LHCN-M2 (cell line): ENCODE measurements at places on chromosomes 5 and 9.

- no peak for DNase-seq
Observed at GRCh38 chr5:73435759-73436534, 12.6 kb downstream of the FOXD1 start.

GRCh38 chr5:151906246-151906645 is 18.4 kb downstream of the GLRA1 start:
- DNase-seq: peak; percentile 27

- DNase-seq: no peak
Observed at GRCh38 chr9:109455861-109456260, 42.2 kb downstream of the PTPN3 start.

DNA sequence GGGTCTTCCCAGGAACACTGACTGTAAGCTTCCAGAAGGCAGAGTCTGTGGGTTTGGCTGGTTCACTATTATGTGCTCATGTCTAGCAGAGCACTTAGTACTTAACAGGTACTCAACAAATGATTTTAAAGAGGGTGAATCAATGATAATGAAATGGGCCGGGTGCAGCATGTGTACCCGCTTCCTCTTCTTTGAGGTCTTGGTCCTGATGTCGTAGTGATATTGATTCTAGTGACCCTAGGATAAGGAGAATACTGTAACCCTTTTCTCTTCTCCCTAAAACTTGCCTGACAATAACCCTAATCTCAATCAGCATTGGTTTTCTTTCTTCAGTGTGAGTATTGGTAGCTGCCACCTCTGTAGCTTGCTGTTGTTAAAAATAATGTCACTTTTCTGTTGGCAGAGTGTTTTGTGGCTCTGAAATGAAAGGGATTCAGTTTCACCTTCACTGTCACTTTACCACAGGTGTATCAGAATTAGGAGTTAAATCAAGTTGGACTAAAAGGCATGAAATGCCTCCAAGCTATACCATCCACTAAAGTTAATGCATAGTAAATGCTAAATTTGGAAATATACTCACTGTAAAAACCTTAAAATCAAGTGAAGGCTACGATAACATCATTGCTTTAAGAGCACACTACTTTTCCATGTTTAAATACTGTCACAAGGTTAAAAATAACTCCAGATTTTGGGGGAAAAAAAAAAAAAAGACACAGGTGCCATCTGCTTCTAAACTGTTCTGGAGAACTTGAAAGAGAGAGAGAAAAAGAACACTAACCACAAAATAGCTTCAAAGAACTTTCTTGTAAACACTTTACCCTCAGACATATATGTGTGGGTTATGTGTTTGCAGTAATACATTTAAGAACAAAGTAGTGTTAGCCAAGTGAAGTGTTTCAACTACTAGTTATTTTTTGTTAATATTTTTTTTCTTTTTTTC is 6.0 kb downstream of the CAMK4 start:
- no peak for DNase-seq

GRCh38 chr5:150152636-150153462 is 2.8 kb downstream of the PDGFRB start:
- no peak for DNase-seq

DNA sequence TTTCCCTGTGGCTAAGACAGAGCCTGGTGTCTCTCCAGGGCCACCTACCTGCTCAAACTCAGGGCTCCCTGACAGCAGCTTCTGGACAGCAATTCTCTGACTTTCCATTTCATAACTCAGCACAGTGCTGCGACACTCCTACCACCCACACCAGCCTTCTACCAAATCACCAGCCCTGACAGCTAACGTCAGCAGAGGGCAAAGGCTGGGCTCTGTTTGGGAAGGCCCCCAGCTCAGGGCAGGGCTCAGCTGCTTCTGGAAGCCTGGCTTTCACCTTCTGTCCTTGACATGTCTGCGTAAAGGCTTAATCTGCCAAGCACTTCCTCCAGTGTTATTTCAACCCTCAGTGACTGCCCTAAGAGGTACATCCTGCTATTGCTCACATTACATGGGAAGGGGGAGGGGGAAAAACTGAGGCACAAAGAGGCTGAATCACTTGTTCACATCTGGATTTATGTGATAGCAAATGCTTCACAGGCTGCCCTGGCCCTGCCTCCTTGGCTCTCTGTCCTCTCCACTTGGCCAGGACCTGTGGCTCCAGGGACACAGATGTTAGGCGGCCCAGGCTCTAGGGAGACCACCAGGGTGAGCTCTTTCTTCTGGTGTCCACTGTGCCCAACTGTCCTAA is 102.5 kb upstream of the PANK3 start:
- DNase-seq: peak; percentile 5

GRCh38 chr9:112925058-112925641 is 34.5 kb upstream of the SLC46A2 start:
- peak; percentile 38 for DNase-seq

- DNase-seq: no peak
Observed at GRCh38 chr9:124928116-124928515, 12.8 kb downstream of the GOLGA1 start.

- DNase-seq: peak; percentile 61
Observed at GRCh38 chr9:108859459-108860114, 2.5 kb upstream of the ACTL7A start.

GRCh38 chr5:32708949-32709348 is 2.2 kb upstream of the NPR3 start:
- no peak for DNase-seq

DNA sequence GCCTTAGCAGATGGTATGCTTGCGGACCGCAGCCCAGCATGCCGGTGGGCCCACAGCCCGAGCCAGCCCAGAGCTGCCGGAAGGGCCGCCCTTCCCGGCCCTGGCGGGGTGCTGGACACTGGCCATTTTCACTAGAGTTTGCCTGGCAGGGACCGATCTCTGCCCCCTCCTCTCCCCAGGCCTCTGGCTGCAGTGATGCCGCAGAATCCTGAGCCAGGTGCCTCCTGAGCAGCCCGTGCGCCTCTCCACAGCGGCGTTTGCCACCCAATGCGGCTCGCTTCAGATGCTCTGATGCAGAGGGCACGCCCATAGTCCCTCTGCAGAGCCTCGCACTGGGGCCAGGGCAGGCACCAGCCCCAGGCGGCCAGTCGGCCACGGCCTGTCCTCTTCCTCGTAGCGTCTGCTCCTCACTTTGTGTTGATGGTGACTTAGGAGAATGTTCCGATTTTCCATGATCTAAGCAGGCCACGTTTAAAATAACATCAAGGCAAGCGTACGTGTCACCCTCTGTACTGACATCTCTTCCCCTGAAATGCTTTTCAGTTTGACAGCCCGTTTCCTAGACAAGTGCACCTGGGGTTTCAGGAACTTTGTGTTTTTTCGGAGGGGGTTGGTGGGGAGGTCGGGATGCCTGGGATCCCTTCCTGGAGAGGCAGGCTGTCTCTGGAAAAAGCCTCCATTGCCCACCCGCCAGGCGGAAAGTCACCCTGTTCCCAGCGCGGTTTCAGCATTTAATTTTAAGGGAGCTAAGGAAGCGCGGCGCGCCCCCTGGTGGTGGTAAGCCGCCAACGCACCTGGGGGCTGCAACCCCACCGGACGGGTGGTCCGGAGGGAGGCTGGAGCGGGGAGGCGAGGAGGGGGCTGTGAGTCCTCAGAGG is 29.8 kb upstream of the HMCN2 start:
- peak; percentile 32 for DNase-seq

DNA sequence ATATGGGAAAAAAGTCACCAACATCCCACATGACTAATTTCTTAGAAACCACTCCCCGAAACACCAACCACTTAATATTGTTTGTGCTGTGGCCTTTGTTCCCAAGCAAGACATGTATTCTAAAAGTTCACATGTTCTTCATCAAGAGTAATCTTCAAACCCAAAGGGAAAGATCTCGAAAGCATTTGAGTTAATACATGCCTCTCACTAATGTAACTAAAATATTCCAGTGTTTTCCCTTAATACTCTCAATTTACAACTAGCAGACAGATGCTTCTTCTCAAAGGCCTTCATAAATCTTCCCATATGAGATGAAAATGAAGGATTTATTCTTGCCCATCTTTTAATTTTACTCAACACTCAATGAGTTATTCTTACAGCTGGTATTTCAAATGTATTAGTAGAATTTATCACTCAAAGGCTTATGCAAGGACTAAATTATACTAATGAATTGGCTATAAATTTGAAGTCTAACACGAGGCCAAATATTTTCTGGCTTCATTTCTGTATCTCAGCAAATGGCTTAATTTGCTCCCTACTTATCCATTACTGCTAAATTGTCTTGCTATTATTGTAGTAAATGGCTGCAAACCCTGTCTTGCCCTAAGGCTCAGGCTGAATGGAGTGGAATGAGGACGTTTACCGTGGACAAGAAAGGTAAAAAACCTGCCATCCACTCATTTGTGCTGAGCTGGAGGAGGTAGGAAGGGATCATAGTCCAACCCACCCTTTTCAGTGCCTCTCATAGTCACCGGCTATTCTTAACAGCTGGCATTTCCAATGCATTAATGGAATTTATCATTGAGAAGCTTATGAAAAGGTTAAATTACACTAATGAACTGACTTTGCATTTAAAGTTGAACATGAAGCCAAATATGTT is 474.4 kb downstream of the RASEF start:
- no peak for DNase-seq

DNA sequence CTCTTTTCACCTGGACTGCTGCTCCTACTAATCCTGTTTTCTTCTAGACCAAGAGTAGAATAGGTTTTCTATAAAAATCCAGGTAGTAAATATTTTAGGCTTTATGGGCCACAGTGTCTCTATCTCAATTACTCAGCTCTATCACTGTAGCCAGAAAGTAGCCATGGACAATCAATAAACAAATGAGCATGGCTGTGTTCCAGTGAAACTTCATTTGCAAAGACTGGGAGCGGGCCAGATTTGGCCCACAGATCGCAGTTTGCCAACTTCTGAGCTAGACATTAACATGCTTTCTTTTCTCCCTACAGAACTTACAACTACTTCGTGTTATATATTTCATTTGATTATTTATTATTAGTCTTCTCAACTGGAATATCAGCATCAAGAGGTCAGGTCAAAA is 30.2 kb downstream of the BRINP1 start:
- no peak for DNase-seq

GRCh38 chr5:136011414-136012001 is 17.3 kb upstream of the TGFBI start:
- DNase-seq: peak; percentile 83

GRCh38 chr5:32709750-32710549 is 1.2 kb upstream of the NPR3 start:
- peak; percentile 78 for DNase-seq

GRCh38 chr9:131530546-131530919 is 530 bp downstream of the UCK1 start:
- DNase-seq: peak; percentile 52

GRCh38 chr5:422323-423232 is 20.4 kb upstream of the EXOC3 start:
- no peak for DNase-seq

GRCh38 chr5:173772384-173773059 is 115.6 kb upstream of the CPEB4 start:
- DNase-seq: no peak

GRCh38 chr9:133429641-133430161 is 7.5 kb downstream of the ADAMTS13 start:
- no peak for DNase-seq

GRCh38 chr9:133968428-133968827 is 23.7 kb downstream of the VAV2 start:
- DNase-seq: no peak

DNA sequence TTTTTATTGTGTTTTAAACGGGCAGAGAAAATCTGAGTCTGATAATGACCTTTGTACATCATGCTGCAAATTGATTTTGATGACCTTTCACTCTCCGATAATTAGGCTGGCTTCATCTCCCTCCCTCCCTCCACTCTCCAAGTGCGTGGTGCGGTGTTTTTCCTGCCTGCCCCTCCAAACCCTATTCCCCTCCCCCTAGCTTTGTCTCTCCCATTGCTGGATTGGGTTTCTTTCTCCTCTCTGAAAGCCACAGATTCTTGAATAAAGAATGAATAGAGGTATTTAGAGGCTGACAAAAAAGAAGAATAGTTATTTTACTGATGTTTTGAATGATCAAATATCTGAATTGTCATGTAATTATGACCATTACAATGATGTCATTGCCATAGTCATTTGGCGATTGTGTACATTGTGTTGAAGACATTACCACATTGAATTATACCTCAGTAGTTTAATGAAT is 571.1 kb upstream of the ZNF608 start:
- DNase-seq: no peak

DNA sequence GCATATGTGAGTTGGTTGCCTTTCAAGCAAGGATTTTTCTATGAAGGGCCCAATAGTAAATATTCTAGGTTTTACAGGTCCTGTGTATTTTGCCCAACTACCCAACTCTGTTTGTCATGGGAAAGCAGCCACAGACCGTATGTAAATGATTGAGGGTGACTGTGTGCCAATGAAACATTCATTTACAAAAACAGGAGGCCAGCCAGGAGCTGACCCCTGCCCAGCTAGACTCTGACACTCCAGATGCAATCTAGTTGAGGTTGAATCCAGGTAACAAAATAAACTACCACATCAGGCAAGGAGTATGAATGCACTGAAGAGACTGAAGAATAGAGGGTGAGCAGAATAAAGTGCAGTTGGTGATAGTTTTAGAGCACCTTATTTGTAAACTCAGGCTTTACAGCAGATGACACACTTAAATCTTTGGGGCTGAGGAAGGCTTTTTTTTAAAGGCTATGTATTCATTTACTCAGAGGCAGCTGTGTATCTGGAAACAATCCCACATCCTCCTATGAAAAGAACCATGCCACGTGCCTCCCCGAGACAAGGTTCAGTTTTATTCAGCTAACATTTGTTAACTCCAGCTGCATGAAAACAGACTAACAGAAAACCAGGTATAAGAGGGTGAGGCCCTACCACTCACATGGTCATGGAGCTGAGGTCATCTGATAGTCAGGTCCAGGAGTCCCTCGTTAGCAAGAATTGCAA is 60.7 kb downstream of the SLC1A1 start:
- peak; percentile 11 for DNase-seq

DNA sequence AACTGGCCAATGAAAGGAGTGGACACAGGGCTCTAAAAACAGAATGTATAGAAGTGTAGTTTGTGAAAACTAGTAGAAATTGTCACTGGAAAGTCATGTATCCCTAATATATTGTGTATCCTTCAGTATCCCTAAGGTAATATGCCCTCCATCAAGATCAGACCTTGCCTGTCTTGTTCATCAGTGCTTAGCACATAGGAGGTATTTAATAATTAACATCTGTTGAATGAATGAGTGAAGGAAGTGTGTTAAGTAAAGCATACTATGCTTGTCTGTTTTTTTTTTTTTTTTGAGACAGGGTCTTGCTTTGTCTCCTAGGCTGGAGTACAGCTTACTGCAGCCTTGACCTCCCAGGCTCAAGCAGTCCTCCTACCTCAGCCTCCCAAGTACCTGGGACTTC is 15.8 kb downstream of the GAPVD1 start:
- DNase-seq: no peak

DNA sequence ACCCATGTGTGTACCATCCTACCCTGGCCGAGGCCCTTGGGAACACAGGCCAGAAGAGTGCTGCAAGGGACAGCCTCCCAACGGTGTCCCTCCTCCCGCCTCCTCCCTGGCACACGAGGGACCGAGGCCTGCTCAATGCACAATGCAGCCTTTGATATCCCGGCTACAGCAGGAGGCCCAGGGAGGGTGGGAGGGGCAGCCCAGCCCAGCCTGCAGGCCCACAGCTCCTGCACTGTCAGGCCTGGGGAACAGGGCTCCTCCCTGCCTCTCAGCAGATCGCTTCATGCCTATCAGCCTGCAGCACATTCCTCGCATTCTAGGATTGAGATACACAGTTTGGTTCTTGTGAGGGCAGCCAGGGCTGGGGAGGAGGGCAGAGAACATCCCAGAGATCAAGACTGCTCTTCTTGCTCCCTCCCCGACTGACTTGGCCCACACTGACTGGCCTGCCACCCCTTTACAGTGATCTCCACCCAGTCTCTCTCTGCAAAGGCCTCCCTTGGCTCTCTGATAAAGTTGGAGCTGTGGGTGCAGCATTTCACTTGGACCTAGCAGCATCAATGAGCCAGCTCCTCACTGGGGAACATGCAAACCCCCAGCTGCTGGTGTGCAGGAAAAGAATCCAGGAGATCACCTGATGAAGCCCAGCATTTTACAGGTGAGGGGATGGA is at the start of gene SH3TC2:
TSS of gene SH3TC2 (minus strand) at position 46 of the 671 bp plus-strand sequence. CDS start at position 6, 40 bp downstream.
- DNase-seq: peak; percentile 54
